Activated T-helper 1 cell treated with anti-CD3 and anti-CD28 coated beads, Interleukin-12 subunit alpha, Interleukin-12 subunit beta, Interleukin-2, Interleukin-4 antibody, amounts not matched to agents 30 ng/mL and 10 ng/mL and 1 ng/mL, durations not matched to agents 14 hours and 24 hours and 36 hours (primary cell): ENCODE measurements at places on chromosomes 4 and X. TPM values are rescaled to one million over a fixed set of nuclear protein-coding genes. Genes with fewer than 3 reads are reported as not detected.

GRCh38 chr4:56416349-56416748 is 19.1 kb downstream of the PPAT start:
- DNase-seq = no peak

GRCh38 chrX:150730719-150731118 is 37.5 kb downstream of the MTMR1 start:
- DNase-seq = no peak

- no peak for DNase-seq
Measured at GRCh38 chr4:7770224-7771050, 169.2 kb downstream of the AFAP1 start.

Gene SATL1
- total RNA-seq = not detected in 2 replicates

DNA sequence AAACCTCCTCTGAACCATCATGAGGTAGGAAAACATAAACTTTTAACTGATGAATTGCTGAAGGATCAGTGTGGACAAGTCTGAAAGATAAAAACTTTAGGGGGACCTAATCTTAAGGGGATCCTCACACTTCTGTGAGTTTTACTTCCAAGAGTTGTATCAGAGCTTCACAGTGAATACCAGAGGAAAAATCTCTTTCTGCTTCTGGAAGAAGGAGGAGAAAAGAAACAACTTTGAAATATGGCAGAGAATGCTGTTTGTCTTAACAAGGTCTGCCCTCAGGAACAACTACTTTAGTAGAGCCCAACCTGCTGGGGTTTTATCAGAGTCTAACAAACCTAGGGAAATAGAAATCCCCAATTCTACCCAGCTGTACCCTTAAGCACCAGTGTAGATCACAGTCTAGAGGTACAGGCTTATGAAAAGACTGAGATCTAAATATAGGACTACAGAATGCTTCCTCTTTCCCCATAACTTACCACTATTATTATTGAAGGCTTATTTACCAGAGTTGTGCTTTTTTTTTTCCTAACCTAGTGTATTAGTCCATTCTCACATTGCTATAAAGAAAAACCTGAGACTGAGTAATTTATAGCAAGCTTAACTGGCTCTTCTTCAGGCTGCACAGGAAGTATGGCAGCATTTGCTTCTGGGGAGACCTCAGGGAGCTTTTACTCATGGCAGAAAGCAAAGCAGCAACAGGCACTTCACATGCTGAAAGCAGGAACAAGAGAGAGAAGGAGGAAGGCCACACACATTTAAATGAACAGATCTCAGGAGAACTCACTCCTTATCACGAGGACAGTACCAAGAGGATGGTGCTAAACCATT is 167.9 kb downstream of the CAMK2D start:
- DNase-seq = no peak

GRCh38 chrX:143664302-143664701 is 28.4 kb upstream of the SLITRK4 start:
- DNase-seq = no peak

Gene ANOS1
- total RNA-seq = not detected in 2 replicates

DNA sequence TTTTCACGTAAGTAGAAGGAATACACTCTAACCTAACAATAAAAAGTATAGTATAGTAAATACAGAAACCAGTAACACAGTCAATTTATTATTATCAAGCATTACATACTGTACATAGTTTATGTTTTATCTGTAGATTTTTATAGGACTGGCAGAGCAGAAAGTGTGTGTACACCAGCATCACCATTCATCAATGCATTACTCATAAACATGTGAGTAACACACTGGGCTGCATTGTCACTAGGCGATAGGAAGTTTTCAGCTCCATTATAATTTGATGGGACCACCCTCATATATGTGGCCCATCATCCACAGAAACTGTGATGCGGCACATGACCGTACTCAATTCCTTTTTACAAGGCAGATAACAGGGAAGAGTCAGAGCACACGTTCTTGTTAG is 137.8 kb upstream of the RBPJ start:
- no peak for DNase-seq

DNA sequence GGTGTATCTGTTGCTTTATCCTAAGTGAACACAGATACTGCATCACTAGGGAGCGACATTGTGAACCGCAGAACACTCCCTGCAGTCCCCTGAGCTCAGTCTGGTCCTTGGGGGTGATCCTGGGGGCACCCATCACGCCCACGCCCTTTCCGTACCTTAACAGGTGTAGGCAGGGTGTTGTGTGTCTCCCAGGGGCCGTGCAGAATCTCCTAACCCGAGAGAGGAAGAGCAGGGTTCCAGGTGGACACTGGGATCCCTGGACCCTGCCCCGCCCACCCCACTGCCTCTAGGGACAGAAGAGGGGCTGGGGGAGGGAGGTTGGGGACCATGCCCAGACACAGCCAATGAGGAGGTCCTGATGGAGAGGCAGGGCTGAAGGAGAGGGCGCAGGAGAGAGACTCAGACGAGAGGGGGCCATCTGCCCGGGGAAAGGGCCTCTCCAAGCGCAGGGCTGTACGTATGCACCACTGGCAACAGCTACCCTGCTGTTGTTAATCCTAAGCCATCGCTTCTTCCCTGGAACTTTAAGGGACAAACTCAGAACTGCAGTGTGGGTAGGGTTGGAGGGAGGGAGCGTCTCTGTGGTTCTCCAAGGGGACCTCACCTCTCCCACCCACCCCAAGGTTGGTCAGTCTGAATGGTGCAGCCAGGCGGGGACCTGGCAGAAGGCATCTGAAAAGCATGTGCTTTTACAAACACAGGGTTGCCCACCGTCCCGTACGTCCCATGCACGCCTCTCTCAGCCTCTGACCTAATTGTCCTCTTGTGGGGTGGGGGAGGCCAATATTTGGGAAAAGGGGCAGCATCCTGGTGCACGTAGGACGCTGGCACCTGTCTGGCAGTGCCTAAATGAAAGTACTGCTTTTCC is 2.5 kb downstream of the P2RY8 start:
- peak; percentile 31 for DNase-seq

Gene SGCB
- 13.9 and 14.4 TPM in 2 replicates for total RNA-seq

Gene ADH1C
- total RNA-seq = not detected in 2 replicates

- no peak for DNase-seq
Measured at GRCh38 chr4:42066402-42066801, 76.1 kb downstream of the SLC30A9 start.

DNA sequence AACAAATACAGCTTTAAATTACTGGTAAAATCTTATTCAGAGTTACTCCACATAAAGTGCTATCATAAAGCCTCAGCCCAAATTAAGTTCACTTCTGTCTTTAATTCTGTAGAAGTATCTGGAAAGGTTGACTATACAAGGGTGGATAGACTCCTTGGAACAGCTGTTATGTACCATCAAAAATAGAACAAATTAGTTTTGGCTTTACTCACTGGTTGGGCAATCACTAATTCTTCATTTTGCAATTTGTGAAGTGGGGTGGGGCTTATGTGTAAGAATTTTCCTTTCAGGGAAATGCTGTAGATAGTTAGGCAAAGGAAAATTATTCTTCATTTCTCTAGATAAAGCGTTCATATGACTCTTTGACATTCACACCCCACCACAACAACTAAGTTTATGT is 7.8 kb downstream of the DIAPH2 start:
- DNase-seq = no peak
